ENCODE measurements at places on chromosomes 2 and 18.

- no peak for DNase-seq
These were observed 175.3 kb downstream of the RPIA start for GRCh38 chr2:88866756-88867155.

DNA sequence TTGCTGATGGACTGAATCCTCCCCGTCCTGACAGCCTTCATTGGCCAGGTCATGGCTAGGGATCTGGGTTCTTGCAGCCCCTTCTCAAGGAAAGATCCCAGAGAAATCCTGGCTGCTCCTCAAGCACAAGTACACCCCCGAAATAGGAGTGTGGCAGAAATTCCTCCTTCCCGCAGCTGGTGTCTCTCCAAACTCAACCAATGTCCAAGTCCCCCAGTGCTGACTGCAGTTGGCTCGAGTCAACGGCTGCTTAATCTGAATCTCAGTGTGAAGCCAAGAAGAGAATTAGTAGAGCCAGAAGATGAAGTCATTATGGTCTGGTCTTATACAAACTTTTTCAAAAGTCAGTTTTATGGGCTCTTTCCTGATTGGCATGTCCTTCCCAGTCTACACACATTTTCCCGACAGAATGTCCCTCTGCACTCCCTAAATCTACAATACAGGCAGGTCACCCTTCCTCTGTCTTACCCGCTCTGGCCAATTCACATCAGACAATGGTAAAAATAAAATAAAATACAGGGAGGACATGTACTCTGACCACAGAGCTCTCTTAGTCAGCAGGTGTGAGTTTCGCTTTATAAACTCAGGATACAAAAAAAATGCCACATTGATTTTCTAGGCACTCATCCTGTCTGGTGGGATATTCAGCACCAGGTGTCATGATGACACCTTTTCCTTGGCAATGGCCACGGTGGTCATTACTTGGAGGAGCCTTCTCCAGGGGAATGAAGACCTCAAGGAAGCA is 76.9 kb upstream of the PAPOLG start:
- no peak for DNase-seq

GRCh38 chr18:1848716-1849115 is 722.6 kb downstream of the METTL4 start:
- DNase-seq, result no peak

DNA sequence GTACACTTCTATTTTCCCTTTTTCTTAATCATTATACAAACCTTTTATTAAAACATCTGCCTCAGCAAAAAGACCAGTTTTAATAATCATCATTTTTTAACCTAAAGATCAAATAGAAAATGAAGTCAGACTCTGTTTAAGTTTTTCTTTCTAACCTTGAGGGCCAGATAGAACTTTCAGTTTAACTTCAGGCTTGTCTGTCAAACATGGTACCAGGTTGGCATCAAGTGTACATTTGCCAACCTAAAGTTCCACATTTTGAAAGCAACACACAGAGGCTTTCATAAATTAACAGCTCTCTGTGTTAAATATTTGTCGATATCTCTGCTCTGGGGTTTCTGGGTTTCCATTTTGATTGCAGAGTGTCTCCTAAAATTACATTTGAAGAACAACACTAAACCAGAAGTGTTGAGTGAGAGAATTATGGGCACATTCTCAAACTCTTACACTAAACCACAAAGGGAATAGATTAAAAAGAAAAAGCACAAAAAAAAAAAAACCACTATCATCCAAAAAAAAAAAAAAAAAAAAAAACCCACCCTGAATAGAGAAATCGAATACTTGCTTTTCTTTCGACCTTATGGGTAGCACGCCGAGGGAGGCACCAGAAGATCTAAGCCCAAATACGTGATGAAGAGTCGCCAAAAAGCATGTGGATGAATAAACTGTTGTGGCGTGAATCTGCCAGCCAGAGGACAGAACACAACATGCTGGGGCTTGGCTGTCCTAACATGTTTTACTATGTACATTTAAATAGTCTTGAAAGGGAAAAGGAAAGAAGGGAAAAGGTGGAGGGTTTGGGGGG is 166.2 kb downstream of the TCF4 start:
- no peak for DNase-seq

DNA sequence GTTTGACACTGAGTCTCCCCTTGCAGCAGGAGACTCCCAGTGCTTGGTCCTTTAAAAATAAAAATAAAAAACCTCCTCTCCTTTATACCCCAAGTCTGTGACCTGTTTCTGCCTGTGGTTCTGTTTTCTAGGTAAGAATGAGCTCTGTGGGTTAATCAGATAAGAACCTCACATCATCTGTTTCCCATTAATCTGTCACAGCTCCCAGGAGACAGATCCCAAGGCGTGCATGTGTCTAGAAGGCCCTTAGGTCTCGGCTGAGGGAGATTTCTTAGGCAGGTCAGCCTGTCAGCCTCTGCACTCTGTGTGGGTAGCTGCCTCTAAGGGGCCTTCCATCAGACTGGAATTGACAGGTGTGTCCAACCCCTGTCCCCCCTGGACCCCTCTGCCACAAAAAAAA is 80.7 kb downstream of the FHOD3 start:
- DNase-seq, result no peak

DNA sequence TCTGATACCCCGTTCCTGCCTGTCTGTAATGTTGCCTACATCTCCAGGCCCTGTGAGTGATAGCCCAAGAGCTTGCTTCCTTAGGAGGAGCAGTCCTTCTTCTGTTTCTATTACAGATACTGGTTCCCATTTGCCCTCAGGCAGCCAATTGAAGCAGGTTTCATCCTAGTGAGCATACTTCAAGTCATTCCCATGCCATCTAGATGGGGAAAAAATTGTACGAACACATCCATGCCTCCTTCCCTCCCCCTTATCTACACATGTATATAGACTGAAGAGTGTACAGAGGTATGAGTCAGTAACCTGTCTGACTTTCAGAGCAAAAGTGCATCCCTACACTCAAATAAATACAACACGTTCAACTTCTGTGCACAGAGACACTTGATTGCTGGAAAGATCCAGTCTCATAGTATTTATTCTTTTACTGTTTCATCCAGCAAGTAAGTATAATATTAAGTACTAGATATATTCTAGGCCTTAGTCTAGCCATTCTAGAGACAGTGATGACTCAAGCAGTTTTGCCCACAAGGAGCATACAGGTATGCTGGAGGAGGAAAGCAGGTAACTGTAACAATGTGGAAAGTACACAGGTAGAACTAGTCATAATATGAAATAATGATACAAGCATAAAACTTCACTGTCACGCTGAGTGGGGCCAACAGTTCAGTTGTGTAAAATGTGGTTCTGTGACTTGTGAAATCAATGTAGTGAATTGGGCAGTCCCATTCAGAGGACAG is 153.4 kb downstream of the MGAT5 start:
- no peak for DNase-seq

DNA sequence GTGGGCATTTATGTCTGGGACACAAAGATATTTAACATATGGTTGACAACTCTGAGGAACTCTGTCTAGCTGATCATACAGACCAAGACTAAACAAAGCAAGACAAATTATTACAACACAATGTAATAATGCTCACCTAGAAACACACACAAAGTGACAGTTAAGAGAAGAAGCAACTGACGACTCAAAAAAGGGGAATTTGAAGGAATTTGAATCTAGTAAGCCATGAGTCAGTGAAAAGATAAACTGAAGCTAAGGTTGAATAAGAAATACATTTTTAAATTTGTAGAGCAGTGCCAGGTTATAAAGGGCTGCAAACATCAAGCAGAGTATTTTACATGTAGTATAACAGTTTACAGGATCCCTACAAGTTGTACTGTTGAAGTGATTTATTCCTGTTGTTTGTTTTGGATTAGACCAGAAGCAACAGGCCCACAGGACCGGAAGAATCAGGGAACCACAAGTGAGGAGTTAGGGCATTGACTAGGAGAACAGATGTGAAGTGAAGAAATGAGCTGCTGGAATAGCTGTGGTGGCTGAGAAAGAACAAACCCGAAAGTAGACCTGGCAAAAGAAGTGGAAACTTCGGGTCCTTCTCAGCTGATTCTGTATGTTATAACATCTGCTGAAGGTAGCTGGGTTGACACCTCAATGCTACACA is 35.6 kb downstream of the IFIH1 start:
- DNase-seq, result no peak

- DNase-seq, result no peak
These were observed 199.9 kb downstream of the RNF144A start for GRCh38 chr2:7117076-7117475.

DNA sequence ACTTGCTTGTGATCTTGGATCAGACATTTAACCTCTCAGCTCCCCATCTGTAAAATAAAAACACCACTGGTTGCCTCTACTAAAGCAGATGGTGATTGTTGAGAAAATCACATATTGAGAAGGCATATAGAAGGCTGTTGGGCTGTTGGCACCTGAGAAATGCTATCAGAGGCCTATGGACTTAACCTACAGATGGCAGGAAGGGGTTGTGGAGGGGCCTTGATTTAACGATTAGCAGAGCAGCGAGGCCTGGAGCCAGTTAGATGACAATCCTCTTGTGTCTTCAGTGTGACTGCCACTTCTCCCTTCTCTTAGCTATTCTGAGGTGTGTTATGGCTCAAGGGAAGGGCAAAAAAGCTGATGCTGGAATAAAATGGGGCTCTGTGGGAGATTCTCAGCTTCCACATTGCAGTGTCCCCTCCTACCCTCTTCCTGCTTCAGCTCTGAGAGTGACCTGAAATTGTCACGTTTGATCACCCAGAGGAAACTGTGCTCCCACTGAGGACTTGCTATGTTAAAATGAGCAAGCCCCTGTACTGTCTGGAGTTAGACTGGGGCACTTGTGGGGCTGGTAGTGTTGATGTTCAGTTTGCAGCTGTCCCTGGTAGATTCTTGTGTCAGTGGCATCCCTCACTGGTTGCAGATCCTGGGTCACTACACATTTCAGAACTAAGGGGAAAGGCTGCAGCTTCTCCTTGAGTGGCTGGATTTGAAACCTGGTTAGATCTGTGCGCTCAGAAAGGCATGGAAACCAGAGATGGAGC is 31.5 kb downstream of the CXCR4 start:
- no peak for DNase-seq

DNA sequence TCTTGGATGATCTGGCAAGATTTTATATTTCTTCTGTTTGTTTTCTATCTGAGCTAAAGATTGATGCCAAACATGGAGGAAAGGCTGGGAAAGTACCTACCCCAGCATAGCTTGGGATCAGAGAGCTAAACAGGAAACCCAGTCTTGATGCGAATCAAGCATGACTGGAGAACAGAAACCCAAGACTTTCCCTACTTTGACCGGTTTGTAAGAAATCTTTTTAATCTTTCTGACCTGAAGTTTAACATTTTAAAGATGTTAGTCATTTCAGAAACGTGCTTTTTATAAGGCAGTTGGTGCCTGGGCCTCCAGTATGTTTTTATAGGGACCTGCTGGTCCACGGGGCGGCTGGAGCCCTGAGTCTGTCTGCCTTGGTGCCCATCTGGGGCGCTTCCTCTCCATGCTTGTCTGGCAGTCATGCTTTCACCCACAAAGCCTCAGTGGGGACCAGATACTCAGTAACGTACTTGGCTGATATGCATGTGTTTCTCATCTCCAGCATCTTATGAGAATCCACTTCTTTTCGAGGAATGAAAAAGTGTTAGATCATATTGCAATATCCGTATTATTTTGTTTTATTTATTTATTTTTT is 266.5 kb downstream of the PTGR3 start:
- no peak for DNase-seq

DNA sequence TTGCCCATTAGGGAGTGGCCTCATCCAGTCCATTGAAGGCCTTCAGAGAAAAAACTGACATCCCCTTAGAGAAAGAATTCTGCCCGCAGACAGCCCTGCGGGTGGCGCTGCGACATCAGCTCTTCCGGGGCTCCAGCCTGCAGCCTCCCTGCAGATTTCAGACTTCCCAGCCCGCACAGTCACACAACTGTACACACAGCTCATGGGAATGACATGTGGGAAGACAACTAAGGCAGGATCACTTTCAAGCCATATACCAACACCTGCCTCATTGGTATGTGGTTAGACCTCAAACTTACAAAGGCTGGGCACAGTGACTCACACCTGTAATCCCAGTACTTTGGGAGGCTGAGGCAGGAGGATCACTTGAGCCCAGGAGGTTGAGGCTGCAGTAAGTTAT is 24.8 kb upstream of the TUBB6 start:
- no peak for DNase-seq

DNA sequence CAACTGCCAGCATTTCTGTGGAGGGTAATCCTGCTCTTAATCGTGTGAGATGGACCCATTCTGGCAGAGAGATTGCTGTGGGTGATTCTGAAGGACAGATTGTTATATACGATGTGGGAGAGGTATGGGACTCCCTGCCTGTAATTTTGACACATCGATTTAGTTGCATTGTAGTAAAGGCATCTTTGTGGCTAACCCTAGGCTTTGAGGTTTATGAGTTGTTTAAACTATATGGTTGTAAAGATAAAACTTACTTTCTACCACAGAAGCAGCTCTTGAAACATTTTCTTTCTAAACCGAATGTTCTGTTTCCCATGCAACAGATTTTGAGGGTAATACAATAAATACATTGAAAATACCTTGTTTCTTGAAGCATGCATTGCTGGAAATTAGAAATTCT is 58.5 kb downstream of the DYNC1I2 start:
- no peak for DNase-seq

GRCh38 chr2:47023332-47023731 is 107.7 kb upstream of the MCFD2 start:
- no peak for DNase-seq

DNA sequence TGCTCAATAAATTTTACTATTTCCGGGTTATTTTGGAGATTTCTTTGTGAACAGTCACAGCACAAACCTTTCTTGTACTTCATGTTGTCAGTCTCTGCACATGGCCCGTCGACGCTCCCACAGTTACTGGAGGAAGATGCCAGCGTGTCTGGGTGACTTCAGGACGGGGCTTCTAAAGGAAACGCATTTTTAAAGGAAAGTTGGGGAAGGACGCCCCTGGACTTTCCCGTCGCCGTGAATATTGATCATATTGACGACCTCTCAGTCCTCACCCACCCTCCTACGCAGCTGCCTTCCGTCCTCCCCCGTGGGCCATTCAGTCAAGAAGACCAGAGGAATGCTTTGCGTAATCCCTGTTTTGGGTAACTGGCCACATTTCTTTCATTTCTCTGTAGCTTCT is 71.1 kb upstream of the SNTG2 start:
- no peak for DNase-seq

DNA sequence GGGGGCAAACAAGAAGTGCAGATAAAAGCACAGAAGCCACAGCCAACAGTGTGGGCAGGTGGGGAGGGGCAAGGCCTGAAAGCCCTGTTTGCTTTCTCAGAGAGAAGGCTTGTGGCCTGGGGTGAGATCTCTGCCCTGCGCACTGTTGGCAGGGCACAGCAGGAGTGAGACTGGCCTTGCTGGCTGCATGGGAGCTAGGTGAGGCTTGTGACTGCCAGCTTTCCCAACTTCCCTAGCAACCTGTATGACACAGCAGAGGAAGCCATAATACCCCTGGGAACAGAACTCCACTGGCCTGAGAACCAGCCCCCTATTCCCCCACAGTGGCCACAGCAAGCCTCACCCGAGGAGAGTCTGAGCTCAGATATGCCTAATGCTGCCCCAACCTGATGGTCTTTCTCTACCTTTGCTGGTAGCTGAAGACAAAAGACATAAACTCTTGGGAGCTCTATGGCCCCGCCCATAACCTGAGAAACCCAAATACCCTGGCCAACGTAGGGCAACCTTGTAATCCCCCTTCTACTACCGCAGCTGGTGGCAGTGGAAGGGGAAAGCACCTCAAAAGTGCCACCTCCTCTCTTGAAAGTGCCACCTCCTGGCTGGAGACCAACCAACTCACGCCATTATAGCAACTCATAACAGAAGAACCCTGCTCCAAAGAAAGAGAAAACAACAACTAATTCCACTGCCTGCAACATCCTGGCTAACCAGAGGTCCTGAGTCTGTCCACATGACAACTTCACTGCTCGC is 44.4 kb downstream of the LCT start:
- DNase-seq, result no peak

All from NCI-H1436 (cell line).